Stimulated activated CD8-positive, alpha-beta memory T cell treated with anti-CD3 and anti-CD28 coated beads, Interleukin-12 subunit alpha, Interleukin-12 subunit beta, amount 100 ng/mL, for 1 hour (primary cell): ENCODE measurements at places on chromosomes 6 and 20.

DNA sequence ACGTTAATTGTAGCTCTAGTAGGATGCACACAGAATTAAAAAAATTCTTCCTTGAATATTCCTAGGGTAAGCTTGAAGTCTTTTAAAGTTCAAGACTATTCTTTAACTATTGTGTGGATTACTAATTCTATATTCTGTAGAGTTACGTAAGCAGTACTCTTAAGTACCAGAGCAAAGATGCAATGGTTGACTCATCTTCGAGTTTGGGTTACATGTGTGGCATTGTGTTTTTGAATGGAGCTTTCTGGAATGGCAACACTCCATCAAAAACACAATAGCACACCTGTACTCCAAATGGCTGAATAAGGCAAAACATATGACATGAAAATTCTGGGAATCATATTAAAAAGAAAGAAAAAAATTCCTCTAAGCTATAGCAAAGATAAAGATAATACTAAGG is 33.5 kb upstream of the CEP162 start:
- DNase-seq, result no peak

GRCh38 chr20:3786126-3786484 is 435 bp downstream of the CENPB start:
- no peak for DNase-seq

GRCh38 chr6:50821441-50822077 is 2.9 kb downstream of the TFAP2B start:
- DNase-seq, result no peak

- DNase-seq, result no peak
Measured at GRCh38 chr6:32718879-32719278, 22.3 kb upstream of the HLA-DQA2 start.

DNA sequence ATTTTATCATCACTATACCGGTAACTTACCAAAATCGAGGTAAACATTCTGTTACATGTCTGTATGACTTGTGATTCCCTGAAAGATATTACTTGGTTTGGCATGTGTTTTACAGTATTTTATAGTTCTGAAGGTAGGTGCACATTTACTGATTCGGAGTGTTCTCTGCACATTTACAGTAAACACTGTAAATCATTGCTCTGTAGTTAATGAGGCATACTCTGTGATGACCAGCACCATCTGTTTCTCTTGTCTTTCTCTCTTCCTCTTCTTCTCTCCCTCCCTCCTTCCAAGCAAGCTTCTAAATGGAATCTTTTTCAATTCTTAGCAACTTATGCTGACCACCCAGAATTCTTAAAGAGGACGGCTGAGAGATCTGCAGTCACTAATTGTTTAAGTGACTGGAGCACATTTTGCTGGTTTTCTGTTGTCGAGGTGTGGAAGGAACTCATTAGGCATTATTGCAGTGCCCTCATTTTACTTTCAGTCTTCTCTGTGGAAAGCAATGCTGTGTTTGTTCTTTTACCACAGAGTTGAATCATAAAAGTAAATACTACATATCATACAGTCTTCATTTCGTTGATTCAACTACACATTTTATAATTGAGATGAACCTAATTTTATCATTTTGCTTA is 126.5 kb downstream of the UTRN start:
- no peak for DNase-seq

GRCh38 chr20:37541326-37541725 is 13.7 kb upstream of the BLCAP start:
- DNase-seq, result no peak

DNA sequence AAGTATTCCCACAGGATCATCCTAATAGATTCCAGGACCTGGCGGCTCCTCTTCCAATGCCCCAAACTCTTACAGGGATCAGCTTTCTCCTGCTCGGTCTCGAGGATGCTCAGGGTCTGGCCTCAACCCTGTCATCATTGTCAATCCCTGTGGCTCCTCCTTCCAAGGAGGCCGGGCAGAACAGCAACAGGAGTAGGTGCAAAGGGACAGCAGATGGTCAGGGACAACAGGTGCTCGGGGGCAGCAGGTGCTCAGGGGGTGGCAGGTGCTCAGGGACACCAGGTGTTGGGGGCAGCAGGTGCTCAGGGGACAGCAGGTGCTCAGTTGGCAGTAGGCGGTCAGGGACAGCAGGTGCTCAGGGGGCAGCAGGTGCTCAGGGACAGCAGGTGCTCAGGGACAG is 84.8 kb downstream of the TTLL2 start:
- DNase-seq, result no peak

DNA sequence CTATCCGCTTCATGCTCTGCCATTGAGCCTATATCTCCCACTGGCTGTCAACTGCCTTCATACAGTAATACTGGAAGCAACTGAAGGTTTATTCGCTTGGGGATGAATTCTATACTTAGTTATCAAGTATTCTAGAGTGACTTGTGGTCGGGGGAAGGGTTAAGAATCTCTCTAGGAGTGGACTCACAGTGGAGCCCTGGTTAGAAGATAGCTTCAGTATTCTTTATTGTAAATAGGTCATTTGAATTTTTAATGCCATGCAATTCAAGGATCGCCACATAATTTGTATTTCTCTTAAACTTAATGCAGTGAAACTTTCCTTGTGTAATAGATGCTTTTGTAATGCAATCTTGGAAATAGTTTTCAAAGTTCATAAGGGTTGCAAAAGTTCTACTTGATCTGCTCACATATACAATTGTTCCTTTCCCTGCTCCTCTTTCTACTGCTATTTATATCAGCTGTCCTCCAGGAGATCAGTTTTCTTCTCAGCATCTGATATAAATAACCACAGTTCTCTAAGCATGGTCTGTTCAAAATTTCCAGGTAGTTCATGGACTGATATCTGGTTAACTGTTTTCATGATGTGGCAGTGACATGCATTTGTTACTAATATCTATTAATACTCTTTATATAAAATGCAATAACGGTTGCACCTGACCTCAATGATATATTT is 120.3 kb downstream of the KCNQ5 start:
- no peak for DNase-seq

GRCh38 chr6:19380293-19380692 is 456.9 kb upstream of the ID4 start:
- no peak for DNase-seq

- no peak for DNase-seq
Measured at GRCh38 chr20:30892541-30893345, 364.7 kb upstream of the DEFB115 start.

- DNase-seq, result no peak
Measured at GRCh38 chr6:139627091-139627490, 252.6 kb upstream of the CITED2 start.

GRCh38 chr6:121201105-121201504 is 133.2 kb downstream of the TBC1D32 start:
- DNase-seq, result no peak

DNA sequence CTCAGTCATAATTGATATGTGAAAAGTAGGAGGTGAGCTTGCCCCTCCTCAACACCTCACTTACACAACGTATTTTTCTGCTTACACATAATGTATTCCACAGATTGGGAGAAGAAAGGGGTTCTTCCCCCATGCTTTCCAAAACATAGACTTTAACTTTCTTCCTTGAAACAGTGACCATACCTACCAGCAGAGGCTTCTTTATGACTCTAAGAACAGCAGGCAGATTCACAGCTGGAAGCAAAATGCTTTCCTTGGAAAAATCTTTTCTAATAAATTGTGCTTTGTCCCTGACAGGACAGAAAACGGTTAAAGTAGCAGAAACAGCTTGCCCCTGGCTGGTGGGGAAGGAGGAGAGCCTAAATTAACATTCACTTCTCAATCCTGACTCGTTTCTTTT is 629.1 kb upstream of the IMPG1 start:
- no peak for DNase-seq

DNA sequence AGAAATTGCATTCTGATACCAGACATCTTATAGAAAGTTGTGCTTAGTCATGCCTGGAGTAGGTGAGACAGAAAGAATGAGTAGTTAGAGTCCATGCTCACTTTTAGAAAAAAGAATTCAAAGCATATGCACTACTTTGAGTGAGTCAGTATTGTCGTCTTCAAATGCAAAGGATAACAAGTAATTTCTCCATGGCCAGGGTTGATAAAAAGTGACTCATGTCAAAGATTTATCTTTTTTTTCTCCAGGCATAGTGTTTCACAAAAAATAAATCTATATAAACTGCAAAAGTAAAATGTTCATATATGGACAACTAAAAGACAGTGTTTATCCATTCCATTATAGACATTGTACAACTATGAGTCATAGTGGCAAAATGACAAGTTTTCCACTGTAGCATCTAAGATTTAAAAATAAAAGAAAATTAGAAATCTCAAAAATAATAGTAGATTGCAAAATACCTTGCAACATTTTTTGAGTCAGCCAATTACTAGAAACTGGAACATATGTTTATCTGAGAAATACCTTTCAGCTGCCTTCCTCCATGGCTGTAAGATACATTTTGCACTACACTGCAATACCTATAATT is 329.6 kb downstream of the GRIK2 start:
- DNase-seq, result no peak

DNA sequence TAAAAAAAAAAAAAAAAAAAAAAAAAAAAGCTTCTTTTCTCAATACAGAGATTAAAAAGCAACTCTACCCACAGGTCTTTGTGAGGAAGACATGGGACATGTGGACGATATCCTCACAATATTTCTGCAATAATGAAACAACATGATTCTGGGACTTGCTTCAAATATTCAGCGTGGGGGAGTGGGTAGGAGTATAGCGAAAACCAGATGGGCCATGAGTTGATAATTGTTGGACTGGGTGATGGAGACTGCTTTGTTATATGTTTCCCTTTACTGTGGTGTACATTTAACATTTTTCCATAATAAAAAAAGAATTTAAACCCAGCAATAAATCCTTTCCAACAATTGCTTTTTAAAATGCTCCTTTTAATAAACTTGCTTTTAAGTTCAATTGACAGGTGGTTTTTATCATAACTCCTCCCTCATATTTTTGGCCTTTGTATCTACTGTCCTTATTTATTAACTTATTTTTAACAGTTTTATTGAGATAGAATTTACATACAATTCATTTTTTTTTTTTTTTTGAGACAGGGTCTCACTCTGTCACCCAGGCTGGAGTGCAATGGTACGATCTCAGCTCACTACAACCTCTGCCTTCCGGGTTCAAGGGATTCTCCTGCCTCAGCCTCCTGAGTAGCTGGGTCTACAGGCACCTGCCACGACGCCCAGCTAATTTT is 40.4 kb upstream of the ARFGEF2 start:
- DNase-seq, result no peak

DNA sequence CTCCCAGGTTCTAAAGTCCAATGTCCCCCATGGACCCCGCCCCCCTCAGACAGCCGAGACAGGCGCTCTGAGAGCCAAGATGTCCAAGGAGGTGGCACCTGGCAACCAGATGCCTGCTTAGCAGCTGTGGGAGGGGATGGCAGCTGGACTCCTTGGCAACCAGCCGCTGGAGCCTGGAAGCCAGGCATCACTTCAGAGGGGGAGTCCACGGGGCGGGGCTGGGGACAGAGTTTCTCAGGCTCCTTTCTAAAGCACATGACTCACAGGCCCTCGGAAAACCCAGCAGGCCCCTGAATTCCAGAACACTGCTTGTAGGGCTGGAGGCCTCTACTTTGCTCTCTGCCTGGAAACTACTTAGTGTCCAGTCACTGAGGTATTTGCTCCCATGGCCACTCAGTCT is 51.5 kb downstream of the PREX1 start:
- no peak for DNase-seq

GRCh38 chr6:132673376-132674094 is 14.6 kb upstream of the TAAR1 start:
- no peak for DNase-seq
